ENCODE measurements at places on chromosomes 11 and 22.

- DNase-seq: no peak
These were observed 73.6 kb upstream of the TP53I11 start for GRCh38 chr11:45024316-45024715.

- peak; percentile 56 for DNase-seq
These were observed 13.9 kb upstream of the KCTD17 start for GRCh38 chr22:37037669-37038068.

GRCh38 chr11:92180664-92181251, 43.9 kb upstream of the FAT3 start:
- DNase-seq: no peak

DNA sequence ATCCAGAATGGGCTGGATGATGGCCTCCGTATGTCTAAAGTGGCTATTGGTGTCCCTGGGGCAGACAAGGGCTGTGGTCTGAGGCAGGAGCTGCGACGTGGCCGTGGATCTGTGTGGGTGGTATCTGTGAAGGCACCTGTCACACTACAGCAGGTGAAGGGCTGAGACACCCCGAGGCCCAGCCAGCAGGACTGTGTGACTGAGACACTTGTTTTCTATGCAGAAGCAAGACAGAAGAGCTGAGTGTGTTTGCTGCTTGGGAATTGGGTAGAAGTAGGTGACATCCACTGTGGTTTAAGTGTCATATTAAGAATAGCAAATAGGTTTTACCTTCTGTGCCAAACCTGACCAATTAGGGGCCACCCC, 35.0 kb downstream of the AMPD3 start:
- no peak for DNase-seq

DNA sequence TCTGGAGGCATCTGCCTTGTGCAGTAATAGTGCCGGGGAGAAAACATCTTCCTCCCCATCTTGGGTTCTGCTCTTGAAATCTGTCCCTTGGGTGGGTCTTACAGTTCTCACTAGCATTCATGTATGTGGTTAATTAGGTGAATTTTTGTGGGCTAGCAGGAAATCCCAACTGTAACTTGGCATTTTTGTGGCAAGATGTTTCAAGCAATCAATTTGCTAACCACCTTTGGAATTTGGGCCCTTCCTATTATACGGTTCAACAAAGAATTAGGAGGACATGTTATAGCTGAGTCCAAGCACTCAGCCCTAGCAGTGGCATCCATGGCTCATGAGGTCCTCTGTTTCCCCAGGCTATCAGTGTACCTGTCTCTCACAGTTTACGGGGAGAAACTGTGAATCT, 89.1 kb upstream of the MTNR1B start:
- no peak for DNase-seq

DNA sequence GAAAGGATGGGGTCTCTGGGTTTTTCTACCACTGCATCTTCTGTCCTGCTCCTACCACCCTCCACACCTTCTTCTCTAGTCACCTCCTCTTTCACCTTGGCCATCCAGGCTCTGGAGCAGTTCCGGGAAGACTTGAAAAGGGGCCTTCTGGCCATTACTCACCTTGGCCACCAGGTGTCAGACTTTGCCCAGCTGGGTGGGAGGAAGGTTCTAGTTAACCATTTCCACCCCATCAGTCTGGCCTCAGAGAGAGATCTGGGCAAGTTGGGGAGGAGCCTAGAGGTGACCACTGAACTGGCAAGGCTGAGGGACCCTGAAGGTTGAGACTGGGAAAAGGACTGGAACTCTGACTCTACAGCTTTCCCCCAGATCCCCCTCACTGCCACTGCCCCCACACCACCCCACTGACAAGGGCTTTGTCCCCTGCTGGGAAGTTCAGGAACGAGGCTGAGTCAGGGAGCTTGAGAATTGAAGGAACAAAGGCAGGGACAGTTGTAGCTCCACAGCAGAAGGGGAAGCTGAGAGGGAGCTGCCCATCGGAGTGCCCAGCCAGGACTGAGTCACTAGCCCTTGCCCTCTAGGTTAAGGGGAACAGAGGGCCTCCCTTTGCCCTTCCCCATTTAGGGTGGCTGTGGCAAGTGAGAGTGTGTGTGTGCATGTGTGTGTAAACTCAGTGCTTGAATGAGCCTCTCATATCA, 3.7 kb upstream of the POLD4 start:
- DNase-seq: peak; percentile 89

- no peak for DNase-seq
These were observed 368.7 kb upstream of the TENM4 start for GRCh38 chr11:79809487-79809886.

- DNase-seq: no peak
These were observed 749.2 kb downstream of the NTM start for GRCh38 chr11:132119573-132119972.

- DNase-seq: no peak
These were observed 72.6 kb upstream of the GRAMD1B start for GRCh38 chr11:123357353-123357989.

DNA sequence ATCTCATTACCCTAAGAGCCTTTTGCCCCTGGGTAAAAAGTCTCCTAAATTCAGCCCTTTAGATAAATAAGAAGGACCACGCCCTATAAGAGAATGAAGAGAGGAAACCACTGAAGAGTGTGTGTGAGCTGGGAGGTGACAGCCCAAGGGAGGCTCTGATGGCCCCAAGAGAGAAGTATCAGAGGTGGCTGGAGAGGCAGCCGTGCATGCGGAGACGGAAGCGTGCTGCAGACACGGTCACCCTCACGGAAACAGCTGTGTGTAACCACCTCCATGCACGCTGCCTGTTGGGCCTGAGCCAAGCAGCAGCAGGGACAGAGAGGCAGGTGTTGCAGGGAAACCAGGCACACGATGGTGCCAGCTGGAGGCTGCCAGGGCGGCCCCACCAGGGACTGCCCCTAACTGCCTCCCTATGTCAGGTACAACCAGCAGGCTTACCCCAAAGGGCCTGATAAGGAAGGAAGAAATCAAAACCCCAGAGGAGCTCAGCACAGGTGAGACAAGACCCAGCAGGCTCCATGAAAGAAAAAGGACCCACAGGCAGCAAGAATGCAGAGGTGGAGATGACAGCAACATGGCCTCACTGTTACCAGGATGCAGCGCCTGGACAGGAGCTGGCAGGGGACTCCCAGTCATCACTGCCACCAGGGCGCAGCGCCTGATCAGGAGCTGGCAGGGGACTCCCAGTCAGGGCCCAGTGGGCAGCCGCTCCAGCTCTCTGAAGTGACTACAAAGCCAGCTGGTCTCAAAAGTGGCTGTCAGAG, 7.8 kb downstream of the LARGE2 start:
- no peak for DNase-seq

GRCh38 chr11:130523609-130524008, 75.2 kb downstream of the ADAMTS15 start:
- DNase-seq: no peak

DNA sequence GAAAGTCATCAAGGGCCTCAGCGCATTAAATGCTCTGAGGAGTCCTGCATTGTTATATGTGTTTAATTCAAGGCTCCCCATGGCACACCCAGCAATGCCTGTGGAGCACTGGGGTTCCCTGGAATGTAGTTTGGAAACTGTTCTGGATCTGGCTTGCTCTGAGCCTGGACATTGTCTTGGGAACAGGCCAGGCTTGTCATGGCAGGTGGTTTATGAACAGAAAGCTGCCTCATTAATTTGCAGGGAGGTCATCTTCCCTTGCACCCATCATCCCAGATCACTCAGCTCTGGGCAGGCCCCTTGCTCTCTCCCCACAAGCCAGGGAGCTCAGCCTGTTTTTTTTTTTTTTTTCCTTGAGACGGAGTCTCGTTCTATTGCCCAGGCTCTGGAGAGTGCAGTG, 32.9 kb downstream of the RPS6KA4 start:
- no peak for DNase-seq

All from posterior cingulate gyrus (tissue), 11 donors.